Activated T-cell treated with anti-CD3 and anti-CD28 coated beads, Interleukin-2, amount 50 U/mL, for 48 hours (primary cell): ENCODE measurements at places on chromosomes 2 and 18.

DNA sequence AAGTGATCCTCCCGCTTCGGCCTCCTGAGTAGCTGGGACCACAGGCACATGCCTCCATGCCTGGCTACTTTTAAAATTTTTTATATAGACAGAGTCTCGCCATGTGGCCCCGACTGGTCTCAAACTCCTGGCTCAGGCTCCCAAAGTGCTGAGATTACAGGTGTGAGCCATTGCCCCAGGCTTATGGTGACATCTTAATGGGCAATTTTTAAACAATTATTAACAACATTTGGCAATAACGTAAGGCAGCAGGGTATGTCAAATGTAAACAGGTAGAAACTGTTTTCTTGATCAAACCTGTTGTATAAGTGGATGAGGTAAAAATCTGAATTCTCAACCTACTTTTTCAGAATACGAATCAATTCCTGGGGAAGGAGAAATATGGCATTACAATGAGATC is 11.0 kb downstream of the FECH start:
- no peak for DNase-seq

GRCh38 chr18:44178476-44178875 is 502.2 kb upstream of the SETBP1 start:
- no peak for DNase-seq

DNA sequence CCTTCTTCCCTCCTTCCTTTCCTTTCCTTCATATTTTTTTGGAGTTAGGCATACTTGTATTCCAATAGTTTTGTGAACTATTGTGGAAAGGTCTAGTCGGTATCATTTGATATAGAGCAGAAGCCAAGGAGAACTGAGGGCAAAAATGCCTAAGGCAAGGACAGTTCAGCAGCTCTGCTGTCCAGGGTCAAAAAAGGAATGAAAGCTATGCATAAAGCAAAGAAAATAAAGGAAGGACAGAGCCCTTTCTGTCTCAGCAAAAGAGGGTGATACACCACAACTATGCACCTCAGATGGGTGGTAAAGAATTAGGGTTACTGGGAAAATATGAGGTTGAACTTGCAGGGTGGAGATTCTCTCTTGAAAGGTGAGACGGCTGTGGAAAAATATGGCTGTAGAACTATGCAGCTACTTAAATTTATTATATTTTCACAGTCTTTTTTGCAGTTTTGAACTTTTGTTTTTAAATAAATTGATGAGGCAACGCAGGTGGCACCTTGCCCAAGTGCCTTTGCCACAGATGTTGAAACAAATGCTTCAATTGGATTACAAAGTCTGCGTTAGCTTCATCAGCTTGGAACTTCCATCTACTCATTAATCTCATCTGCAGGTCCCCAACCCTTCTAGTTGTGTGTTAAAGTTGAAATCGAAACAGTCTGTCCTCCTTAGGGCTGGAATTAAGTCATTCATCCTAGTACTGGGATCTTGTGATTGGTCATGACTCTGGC is 20.8 kb downstream of the LHCGR start:
- no peak for DNase-seq

- no peak for DNase-seq
Observed at GRCh38 chr2:69789175-69789721, 40.2 kb upstream of the GMCL1 start.

- no peak for DNase-seq
Observed at GRCh38 chr18:70301667-70302066, 12.8 kb downstream of the SOCS6 start.

GRCh38 chr2:696463-696862 is 19.3 kb upstream of the TMEM18 start:
- DNase-seq = no peak

DNA sequence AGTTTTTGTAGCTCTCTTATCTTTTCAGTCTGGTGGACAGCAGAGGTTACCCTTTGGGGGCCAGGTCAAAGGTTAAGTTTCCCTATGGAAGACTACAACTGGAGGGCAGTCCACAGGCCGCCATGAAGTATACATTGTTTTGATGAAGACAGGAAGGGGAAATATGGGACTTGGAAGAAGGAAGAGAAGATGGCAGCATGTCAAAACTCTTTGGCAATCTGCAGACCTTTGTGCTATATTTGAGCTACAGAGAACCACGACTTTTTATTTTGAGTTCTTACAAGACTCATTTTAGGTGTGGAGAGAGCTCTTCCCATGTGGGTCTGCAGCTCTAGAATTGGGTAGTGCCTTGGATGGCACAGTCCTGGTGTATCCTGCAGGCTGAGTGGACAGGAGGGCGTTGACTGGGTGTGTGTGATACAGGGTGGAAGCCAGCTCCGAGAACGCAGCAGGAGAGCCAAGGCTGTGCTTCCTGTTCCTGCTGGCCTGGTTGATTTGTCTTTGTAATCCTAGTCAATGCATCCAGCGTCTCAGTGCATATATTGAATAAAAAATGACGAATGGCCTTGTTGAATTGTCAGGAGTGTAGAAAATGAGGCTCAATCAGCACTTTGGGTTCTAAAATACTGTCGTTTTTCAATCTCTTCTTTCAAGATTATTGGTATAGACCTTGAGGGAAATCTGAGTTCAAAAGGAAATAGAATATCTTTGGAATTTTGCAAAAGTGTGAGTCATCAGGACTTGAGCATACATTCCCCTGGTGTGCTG is 11.5 kb downstream of the ITGA6 start:
- no peak for DNase-seq

GRCh38 chr2:158128168-158128973 is 26.7 kb downstream of the UPP2 start:
- no peak for DNase-seq

DNA sequence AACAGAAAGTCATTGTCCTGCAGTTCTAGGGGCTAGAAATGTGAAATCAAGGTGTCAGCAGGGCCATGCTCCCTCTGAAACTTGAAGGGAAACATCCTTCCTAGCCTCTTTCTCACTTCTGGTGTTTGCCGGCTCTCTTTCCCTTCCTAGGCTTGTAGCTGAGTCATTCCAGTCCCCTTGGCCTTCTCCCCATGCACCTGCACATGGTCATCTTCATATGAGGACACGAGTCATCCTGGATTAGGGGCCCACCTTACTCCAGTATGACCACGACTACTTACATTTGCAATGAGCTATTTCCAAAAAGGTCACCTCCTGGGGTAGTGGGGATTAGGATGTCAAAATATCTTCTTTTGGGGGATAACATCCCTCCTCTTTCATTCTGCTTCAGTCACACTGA is 168.5 kb upstream of the CXCR4 start:
- DNase-seq = no peak

GRCh38 chr2:130160131-130160530 is 15.2 kb upstream of the CCDC74B start:
- DNase-seq = no peak

GRCh38 chr2:16669388-16669787 is 3.8 kb upstream of the CYRIA start:
- DNase-seq = no peak

DNA sequence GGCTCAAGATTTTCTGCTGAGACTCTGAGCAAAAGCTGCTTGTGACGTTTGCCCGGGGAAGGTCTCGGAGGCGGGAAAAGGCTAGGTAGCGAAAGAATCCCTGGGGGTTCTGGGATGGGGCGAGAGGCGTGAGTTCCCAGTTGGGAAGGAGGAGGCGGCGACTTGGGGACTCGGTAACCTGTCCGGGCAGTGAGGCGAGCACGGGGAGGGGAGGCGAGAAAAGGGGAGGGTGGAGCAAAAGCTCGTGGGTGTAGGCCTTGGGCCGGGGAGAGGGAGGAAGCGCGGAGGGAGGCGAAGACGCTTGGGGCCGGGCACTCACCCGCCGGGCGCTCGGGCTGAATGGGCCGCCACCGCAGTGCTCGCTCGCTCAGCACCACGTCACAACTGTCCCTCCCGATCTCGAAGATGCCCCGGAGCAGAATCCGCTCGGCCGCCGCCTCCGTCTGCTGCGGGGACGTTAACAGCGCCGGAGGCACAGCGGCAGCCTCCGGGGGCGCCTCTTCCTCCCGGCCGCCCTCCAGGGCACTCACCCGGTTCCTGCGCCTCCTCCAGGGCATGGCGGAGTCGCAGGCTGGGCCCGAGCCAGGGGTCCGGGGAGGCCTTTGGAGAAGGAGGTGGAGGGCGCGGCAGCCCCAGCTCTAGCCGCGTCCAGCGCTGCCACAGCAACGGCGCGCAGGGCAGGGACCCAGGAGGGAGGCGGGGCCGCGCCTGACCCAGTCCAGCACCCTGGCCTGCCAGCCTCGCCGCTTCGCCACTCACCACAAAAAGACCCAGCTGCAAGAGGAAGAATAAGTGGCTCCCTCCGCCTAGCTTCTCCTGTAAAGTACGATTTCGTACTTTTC is at the start of gene CERKL:
CERKL (minus strand) TSS at position 656 of the 842 bp plus-strand sequence; CDS start at position 557, 99 bp downstream.
- DNase-seq = peak; percentile 51

DNA sequence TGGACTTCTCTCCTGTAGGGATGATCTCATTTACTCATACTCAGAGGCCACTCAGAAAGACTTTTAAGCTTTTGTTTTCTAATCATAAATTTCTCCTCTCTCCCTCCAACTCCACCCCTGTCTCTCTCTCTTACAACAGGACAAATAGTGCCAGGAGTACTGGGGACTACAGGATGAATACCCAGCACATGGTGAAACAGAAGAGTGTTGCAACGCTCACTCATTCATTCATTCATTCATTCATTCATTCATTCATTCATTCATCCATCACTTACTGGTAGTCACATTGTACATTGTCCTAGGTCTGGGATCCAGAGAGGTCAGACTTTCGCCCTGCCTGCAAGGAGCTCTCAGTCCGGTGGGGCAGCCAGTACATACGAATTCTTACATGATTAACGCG is 97.6 kb downstream of the KLHL29 start:
- no peak for DNase-seq

- no peak for DNase-seq
Observed at GRCh38 chr18:78792094-78792493, 187.5 kb upstream of the SALL3 start.

- no peak for DNase-seq
Observed at GRCh38 chr18:21183670-21184069, 58.4 kb upstream of the GREB1L start.

DNA sequence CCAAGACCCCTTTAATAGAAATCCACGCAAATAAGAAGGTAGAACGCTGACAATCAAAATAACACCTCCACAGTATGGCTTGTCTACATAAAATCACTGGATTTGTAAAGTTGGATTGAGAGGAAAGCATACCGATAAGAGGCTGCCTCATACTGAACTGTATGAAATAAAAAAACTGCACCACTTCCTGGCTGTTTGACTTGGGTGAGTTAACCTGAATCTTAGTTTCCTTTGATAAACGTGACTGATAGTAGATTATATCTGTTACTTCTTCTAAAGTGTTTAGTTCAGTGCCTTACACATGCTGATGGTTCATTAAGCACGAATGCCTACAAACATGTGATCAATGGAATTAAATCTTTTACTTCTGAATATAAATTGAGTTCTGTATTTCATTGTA is 140.4 kb upstream of the RNF152 start:
- no peak for DNase-seq

- no peak for DNase-seq
Observed at GRCh38 chr2:198913394-198914152, 544.2 kb downstream of the SATB2 start.

- no peak for DNase-seq
Observed at GRCh38 chr2:206112108-206112507, 26.1 kb upstream of the INO80D start.

DNA sequence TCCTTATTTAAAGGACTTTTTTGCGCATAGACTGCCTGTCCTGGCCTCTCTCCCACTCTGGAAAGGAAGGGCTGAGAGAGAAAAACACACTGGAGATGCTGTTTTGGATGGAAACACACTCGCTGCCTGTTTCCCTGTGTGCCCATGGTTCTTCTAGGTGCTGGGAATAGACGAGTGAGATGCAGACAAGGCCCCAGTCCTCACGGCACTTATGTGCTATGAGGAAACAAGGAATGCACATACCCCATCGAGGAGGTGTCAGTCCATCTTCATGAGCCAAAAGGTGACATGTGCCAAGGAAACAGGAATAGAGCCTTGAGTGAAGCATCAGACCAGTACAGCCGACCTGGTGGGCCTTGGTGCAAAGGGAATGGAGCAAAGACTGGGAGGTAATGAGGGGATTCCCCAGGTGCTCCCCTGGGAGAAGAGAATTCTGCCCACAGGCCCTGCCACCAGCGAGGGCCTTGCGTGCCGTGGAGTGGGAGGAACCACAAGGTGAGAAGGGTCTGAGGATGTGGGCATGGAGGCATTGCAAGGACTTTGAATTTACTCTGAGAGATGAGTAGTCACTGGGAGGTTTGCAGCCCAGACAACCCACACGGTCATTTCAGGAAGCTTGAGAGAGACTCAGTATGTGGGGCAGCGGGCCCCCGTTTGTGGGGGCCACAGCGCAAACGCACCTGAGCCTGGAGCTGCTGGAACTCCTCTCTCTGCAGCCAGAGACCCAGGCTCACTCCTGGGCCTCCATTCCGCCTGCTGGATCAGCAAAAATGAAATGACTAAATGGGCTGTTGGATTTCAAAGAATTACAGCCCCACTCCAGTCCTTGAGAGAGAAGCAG is 197.5 kb upstream of the COPS8 start:
- DNase-seq = no peak

GRCh38 chr18:9055626-9056025 is 46.9 kb upstream of the NDUFV2 start:
- DNase-seq = no peak

- DNase-seq = no peak
Observed at GRCh38 chr2:204583773-204584172, 38.5 kb downstream of the PARD3B start.
